Activated CD4-positive, CD25-positive, alpha-beta regulatory T cell treated with anti-CD3 and anti-CD28 coated beads, Interleukin-2, amount 50 U/mL, for 72 hours (primary cell): ENCODE measurements at places on chromosomes 5 and 9.
A peak's percentile ranks its signal among the peaks of the same experiment; 100 is the strongest.

- no peak for DNase-seq
Observed at GRCh38 chr5:39428640-39429039, 3.9 kb upstream of the DAB2 start.

GRCh38 chr5:138998521-138998920 is 123.4 kb upstream of the LRRTM2 start:
- DNase-seq = no peak

DNA sequence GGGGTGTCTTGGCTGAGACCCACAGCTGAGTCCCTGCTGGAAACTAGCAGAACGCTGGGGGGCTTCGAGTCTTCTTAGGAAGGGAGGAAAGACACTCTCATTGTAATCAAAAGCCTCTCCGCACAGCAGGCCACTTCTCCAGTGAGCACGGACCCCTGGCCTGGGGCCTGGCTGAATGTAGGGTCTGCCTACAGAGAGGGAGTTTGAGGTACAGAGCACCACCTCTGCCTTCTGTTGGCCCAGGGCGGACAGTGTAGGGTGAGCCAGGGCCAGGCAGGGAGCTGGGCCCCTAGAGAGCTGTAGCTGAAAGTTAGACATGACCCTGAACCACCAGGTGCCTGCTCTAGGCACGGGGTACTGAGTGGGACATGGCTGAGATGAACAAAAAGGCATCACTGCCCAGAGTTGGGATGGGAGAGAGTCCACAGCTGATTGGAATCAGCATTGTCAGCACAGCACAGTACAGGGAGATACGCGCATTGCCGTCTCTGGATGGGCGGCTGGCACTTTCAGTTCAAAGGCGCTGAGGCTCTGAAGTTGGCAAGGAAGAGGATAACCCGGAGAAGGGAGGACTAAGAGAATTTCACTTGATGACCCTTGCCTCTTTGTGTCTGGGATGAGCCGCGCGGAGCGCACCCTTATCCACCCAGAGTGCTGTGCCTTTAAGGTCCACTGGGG is 363 bp upstream of the SLC25A48 start:
- DNase-seq = no peak

DNA sequence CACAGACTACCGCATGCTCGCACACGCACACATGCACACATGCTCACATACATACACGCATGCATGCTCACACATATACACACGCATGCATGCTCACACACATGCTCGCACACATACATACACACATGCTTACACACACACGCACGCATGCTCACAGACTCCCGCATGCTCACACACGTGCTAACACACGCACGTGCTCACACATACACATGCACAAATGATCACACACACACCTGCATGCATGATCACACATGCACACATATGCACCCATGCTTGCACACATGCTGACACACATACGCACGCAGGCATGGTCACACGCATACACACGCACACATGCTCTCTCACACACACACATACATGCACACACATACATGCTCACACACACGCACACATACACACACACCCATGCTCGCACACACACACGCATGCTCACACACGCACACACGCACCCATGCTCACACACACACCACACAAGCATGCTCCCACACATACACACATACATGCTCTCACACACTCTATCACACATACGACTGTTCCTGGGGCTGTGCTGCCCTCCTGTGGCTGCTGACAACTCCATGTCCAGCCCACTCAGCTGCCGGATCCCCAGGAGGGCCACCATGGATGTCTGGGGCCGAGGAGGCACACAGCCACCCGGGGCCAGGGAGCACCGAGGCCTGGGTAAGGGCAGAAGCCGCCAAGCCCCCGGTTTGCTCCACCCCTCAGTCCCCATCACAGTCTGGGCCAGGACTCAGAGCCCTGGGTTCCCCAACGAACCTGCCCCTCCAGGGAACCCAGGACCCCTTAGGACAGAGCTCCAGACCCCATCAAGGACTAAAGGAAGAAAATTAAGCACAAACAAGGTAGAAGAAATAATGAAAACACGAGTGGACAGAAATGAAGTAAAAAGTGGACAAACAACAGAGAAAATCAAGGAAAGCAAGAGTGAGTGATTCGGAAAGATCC is 31.4 kb upstream of the EGFL7 start:
- DNase-seq = peak; percentile 76
